OCI-M1 (cell line): ENCODE measurements at places on chromosomes 7 and 10.

- DNase-seq, result no peak
These were observed 7.8 kb downstream of the ITPRIP start for GRCh38 chr10:104330168-104331110.

DNA sequence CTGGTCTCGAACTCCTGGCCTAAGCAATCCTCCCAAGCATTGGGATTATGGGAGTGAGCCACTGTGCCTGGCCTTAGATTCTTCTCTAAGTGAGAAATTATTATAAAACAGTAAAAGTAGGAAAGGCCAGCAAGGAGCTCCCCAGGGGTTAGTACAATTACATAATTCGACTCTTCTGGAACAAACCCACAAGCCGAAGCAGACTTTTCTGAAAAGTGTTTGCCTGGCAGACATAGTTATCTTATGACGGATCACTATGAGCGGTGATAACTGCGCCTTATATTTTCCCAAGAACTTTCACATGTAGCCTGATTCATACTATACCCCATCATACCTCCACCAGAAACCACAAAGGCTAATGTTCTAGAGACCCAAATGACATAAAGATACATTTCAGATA, 30.2 kb upstream of the SH3PXD2A start:
- no peak for DNase-seq

DNA sequence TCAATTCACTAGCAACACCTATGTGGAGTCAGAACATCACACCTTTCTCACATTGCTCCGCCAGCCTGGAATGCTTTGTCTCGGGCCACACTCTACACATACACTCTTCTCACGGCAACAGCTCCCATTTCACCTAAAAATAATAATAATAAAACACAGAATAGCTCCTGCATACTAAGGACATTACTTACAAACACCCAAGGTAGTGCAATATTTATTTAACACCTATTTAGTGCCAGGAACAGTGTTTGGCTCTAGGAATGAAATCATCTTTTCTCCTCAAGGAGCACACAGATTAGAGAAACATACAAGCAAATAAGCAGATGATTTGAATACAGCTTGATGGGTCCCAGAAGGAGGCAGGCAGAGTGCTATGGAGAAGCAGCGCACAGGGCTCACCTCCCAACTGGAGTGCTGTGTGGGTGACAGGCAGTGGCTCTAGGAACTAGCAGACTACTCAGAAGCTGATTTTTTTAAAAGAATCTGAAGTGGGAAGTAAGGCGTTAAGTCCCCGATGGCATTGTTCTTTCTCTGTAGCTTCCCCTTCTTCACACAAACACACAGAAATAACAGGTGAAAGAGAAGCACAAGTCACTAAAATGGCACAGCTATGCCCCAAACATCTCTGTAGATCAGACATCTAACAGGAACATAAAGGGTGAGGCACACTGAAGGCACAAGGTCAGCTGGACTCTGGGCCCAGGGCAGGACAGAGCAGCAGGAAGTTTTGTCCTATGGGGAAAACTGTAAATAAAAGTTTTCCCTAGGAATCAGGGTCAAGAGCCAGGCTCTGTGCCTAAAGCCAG, 16.7 kb downstream of the USP6NL start:
- peak; percentile 49 for DNase-seq

DNA sequence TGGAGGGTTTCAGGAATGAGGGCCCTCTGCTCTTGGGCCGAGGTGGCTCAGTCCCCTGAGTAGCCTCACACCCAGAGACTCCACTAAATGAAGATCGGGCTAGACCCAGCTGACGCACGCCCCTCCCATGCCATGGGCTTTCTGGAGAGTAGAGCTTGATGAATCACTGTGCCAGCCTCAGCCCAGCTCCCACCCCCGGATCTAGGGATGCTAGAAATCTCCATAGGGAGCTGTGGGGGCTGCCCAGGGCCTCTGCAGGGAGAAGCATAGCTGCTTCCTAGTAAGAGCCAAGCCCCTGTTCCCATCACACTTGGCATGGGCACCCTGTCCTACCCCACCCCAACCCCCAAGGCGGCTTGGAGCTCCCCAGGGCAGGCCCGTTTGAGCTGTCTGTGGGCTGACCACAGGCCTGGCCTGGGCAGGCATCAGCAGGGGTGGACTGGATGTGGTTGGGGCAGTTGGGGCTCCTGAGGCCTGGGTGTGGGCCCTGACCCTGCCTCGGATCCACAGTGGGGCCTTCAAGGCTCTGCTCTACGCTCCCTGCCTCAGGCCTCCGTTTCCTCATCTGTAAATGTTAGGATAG, 121.2 kb downstream of the ZMIZ1 start:
- no peak for DNase-seq

DNA sequence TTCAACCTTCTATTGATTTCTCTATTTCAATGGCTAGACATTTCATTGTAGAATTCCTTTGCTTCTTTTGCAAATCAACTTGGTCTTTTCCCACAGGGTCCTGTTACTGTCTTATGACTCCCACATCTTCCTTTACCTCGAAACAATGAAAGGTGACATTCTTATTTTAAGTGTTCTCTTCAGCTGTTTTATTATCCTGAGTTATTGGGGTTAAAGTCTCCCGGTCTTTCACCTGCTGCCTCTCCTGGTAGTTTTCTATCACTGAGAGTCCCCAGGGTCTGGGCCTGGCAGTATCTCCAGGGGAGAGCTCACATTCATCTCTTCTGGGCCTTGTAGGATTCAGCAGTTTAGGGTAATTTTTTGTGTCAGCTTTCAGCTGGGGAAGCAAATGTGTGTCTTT, 95.8 kb downstream of the HECW1 start:
- no peak for DNase-seq

DNA sequence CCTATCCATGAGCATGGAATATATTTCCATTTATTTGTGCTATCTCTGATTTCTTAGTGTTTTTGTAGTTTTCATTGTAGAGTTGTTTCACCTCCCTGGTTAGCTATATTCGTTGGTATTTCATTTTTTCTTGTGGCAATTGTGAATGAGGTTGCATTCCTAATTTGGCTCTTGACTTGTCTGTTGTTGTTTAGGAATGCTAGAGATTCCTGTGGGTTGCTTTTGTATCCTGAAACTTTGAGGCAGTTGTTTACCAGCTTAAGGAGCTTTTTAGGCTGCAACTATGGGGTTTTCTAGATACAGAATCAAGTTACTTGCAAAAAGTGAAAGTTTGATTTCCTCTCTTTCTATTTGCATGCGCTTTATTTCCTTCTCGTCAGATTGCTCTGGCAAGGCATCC, 304.7 kb upstream of the GRM3 start:
- DNase-seq, result no peak

DNA sequence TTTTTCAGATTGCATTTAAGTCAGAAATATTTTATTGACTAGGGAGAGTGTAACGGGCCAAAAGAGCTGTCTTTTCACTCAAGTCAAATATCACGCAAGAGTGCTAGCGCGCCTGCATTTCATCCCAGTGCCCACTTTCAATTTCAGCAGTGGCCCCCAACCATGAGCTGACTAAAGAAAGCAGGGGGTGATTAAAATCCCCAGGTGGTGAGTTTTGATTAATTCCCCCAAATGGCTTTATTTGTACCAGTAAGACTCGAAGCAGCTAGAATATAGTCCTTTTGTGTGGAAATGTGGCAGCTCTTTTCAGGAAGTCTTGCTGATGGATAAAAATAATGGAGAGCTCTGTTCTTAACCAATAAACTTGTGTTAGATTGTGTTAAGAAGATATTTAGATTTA, 35.3 kb downstream of the TRUB1 start:
- DNase-seq, result no peak

GRCh38 chr7:113142385-113143119, 24.2 kb upstream of the SMIM30 start:
- peak; percentile 95 for DNase-seq

DNA sequence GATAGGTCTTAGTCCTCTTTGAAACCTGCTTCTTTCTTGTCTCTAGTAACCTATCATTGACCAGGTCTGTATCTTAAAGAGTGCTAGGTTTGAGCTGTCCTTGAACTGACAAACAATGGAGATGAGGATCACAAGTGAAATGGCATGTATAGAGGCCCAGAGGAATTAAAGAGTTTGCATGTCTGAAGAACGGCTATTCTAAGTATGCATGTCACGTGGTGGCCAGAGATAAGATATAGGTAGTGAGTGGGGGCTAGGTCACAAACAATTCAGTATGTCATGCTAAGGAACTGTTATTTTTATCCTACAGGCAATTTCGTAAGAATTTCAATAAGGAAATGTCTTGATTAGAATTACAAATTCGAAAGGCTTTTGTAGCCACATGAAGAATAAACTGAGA, 95.3 kb downstream of the SUGCT start:
- peak; percentile 58 for DNase-seq

- peak; percentile 33 for DNase-seq
These were observed 408.1 kb downstream of the AUTS2 start for GRCh38 chr7:70006261-70006920.

DNA sequence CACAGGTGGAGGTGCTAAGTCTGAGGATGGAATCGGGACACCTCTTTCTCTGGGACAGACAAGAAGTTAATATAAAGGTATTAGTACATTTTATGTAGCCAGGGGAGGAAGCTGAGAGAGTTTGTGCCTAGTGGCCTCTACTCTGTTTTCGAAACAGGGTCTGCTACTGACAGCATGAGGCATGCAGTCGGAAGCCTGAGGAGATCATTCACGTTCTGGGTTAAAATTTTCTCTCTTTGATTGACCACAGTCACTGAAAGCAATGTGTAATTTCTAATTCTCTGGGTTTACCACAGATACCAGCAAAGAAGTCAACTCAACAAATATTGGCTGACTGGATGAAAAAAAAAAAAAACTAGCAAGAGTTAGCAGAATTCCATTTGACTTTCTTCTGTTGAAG, 53.3 kb upstream of the KCTD7 start:
- DNase-seq, result no peak

DNA sequence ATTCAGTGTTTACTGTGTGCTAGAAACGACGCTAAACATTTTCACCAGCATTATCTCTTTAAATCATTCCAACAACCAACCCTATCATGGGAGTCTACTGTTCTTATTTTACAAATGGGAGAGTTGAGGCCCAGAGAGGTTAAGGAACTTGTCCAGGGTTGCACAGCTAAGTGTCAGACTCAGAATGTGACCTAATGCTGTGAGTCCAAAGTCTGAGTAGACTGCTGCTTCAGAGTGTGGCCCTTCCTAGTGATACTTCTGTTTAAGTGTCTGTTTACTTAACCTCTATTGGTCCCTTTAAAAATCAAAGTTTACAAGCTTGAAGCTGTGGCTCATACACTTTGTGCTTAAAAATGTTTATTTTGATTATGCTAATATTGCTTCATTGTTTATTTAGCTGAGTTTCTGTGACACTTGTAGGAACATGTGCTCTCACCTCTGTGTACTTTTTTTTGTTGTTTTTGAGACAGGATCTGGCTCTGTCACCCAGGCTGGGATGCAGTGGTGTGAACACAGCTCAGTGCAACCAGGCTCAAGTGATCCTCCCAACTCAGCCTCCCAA, 84.4 kb upstream of the SYPL1 start:
- no peak for DNase-seq

DNA sequence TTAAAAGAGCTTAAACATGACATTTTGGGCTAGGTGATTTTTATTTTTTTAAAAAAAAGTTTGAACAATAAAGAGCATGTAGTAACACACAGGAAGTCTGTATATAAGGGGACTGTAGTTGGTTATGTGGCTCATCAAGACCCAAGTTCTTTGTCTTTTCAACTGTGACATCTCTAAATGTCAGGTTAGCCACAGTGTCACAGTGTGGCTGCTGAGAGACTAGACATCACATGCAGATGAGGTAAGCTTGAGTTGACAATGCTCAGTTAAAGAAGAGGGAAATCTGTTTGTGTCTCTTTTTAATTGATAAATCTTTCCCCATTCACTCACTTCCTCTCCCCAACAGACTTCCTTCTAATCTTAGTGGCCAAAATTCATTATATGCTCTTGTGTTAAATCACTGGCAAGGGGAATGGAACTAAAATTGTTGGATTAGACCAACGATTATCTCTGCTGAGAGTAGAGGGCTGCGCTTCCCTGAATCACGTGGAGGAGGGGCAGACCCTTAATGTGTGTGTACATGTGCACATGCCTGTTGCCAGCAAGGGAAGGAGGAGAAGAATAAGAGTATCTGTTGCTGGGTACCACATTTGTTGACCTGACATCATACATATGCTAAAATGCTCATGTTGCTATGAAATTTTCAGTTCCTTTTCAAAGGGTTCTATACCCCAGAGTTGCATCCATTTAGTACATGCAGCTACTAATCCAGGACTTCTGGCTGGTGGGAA, 78.3 kb downstream of the MMRN2 start:
- no peak for DNase-seq

DNA sequence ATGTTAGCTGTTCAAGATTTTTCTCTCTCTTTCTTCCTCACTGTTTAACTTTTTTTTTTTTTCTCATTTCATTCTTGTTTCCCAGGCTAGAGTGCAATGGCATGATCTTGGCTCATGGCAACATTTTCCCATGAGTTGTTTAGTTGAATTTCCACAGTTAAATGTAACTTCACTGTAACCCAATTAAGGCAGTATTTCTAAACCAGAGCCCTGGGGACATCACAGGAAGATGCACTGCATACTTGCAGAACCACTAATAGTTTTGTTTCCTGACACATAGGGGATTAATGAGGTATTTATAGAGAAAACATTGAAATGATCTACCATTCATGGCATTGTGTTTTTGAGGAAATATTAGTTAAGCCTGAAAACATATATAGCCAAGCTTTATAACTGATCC, 795.6 kb upstream of the GHITM start:
- no peak for DNase-seq

DNA sequence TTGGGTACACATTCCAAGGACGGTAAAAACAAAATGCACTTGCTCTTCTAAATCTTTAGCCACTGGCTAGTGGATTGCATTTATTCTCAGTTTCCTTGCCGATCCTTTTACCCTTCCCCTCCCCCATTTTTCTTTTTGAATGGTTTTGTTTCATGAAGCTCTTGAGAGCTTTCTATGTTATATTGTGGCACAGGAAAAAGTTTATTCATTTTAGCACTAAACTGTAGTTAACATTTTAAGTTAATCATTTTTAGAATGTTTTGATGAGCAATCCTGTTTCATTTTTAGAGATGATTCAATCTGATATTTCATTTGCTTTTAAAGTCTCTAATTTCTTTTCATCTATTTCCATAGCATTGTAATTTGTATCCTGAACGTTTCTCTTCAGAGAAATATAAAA, 24.0 kb downstream of the ZEB1 start:
- DNase-seq, result no peak

- DNase-seq, result peak; percentile 77
These were observed 11.3 kb upstream of the TSPAN15 start for GRCh38 chr10:69439813-69440506.

DNA sequence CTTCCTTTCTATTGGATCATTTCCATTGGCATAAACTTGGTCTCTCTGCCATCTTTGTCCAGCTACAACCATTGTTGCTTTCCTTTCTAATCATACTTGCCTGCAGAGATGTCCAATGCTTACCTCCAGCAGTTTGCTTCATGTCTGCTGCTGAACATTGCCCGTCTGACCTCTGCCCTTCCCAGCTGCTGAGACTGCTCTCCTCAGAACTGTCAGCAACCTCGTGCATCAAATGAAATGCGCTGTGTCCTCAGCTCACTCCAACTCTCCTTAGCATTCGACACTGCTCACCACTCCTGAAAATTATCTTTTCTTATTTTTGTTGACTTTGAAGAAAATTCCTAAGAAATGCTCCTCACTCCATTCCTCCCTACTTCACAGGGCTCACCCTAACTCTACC, 5.0 kb downstream of the FAM170B start:
- DNase-seq, result no peak

- peak; percentile 93 for DNase-seq
These were observed 58.7 kb downstream of the INPP5F start for GRCh38 chr10:119784340-119785067.

- no peak for DNase-seq
These were observed 38.8 kb downstream of the CAPZA2 start for GRCh38 chr7:116901143-116901542.
